ENCODE measurements at places on chromosomes 16 and 17.

- DNase-seq, result no peak
These were observed 49.2 kb downstream of the IRF8 start for GRCh38 chr16:85948138-85948509.

- DNase-seq, result no peak
These were observed 100.4 kb upstream of the FA2H start for GRCh38 chr16:74874912-74875546.

GRCh38 chr16:3170440-3171180, 17.4 kb upstream of the OR1F1 start:
- no peak for DNase-seq

- DNase-seq, result peak; percentile 48
These were observed 7.8 kb downstream of the RARA start for GRCh38 chr17:40316571-40317344.

DNA sequence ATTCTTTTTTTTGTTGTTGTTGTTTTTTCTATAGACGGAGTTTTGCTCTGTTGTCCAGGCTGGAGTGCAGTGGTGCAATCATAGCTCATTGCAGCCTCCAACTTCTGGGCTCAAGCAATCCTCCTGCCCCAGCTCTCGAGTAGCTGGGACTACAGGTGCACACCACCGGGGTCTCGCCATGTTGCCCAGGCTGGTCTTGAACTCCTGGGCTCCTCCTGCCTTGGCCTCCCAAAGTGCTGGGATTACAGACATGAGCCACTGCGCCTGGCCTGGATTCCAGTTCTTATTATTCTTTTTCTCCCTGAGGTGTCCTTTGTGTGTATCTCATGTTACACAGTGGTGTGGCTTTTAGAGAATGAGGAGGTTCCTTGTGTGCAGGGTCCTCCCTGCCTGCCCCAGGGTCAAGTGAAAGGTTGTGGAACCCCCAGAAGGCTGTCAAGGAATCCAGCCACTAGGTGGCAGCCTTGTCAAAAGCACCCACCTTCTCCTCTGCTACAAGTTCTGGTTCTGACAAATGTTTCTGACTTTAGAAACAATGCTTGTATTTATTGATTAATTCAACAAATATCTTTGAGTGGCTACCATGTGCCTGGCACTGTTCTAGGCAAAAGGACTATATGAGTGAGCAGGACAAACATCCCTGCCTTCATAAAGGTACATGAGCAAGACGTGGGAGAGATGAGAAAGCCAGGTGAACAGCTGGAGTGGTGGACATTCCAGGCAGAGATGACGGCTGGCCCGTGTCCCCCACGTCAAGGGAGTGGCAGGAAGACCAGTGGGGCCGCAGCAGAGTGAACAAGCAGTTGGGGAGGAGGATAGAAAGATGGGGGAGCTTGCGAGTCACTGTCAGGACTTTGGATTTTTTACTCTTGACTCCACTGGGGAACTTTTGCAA, 112.4 kb downstream of the SPECC1 start:
- no peak for DNase-seq

GRCh38 chr16:55349867-55350266, 25.9 kb downstream of the IRX6 start:
- DNase-seq, result no peak

Data from NCI-H526 (cell line).